Inflammatory macrophage (primary cell): ENCODE measurements at places on chromosomes 7 and 10.
A peak's percentile ranks its signal among the peaks of the same experiment; 100 is the strongest.

DNA sequence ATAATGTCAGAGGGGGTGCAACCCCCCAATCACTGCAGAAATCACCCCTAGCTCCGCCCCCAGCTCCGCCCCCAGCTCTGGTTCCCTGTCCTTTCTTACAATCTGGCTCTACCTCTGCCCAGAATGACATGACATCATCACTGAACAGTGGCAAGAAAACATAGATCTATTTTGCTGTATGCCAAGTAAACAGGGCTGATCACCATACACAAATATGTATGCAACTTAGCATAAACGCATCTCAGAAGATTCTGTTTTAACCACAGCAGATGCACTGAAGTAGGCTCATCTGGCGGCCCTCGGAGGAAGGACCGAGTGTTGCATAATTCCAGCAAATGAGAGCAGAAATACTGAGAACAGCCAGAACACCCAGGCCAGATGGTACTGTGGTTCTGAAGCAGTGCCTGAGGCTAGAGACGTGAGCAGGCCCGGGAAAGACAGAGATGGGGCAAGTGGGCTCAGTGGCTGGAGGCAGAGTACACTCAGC is 293.3 kb upstream of the KLF14 start:
- DNase-seq = no peak

GRCh38 chr7:70764701-70765208 is 367.2 kb upstream of the GALNT17 start:
- no peak for DNase-seq

GRCh38 chr7:8303904-8304528 is 42.0 kb upstream of the ICA1 start:
- no peak for DNase-seq

DNA sequence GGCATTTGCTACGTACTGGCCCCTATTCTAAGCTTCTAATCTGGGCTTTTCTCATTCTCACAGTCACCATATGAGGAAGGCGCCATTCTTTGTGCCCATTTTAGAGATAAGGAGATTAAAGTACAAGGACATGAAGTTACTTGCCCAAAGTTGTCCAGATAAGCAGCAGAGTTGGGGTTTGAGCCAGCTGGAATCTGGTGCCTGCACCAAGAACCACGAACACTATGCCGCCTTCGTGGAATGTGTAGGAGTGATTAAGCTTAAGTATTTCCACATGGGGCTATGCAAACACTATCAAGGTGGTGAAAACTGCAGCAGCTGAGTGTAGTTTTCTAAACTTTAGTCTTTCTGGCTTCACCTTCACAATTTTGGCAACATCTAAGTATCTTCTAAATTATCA is 342.7 kb upstream of the ETV1 start:
- no peak for DNase-seq

GRCh38 chr10:26334932-26335573 is 103.1 kb upstream of the APBB1IP start:
- peak; percentile 77 for DNase-seq

- DNase-seq = peak; percentile 68
Measured at GRCh38 chr10:79411546-79412495, 33.6 kb downstream of the ZCCHC24 start.

DNA sequence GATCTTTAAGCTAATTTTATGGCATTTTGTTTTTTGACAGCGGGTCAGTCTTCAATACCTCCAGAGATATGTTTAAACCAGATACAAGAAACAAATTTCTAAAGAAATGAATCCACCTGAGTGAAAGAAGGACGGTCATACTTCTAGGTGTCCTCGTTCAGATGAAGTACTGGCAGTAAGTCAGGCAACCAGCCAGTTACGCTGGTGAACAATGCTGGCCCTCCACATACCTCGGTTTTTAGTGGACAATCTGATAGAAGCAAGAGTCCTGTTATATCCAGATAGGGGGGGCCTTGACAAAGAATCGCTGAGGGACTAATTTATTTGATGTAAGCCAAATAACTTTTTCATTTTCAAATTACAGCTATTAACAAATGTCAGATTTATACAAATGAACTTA is 266.4 kb upstream of the KLF14 start:
- DNase-seq = no peak

DNA sequence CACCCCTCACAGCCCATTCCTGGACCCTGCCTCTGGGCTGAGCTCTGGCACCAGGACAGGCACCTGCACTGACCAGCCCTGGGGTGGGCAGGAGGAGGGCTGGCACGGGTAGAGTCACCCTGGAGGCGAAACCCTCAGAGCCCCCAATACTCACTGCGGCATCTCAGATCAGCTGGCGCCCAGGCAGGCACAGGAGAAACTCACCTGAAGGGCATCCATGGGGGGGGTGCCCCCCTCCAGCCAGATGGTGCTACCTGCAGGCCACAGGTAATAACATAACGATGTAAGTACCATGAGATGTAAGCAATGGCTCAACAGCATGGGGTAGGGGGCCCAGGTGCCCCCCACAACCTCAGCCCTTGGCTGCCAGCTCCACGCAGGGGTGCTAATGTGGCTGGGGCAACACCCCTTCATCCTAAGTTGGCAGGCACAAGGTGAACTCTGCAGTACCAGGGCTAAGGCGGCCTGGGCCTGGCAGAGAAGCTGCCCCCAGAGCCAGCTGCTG is 12.1 kb upstream of the PYROXD2 start:
- DNase-seq = no peak

DNA sequence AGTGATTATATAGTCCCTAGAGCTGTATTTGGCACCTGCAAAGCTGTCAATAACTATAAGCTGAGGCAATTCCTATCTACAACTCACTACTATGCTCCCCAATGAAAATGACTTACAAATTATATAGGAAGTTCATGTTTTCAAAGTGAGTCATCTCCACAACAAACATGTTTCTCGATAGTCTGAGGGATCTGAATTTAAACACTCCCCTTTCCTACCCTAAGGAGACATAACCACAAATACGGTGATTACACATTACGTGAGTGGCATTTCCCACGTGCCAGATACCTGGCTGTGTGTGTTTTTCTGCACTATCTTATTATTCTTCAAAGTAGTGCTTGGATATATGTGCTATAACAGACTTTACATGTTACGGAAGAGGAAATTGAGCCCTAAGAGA is 122.5 kb upstream of the C1QL3 start:
- no peak for DNase-seq

- DNase-seq = no peak
Measured at GRCh38 chr7:138519061-138519798, 59.2 kb downstream of the TRIM24 start.

GRCh38 chr10:111211706-111212105 is 134.9 kb downstream of the ADRA2A start:
- DNase-seq = no peak

GRCh38 chr10:93309062-93309461 is 173.1 kb downstream of the MYOF start:
- no peak for DNase-seq

- no peak for DNase-seq
Measured at GRCh38 chr7:155457544-155458110, 302 bp upstream of the EN2 start.

- DNase-seq = no peak
Measured at GRCh38 chr7:70707823-70708243, 424.1 kb upstream of the GALNT17 start.

DNA sequence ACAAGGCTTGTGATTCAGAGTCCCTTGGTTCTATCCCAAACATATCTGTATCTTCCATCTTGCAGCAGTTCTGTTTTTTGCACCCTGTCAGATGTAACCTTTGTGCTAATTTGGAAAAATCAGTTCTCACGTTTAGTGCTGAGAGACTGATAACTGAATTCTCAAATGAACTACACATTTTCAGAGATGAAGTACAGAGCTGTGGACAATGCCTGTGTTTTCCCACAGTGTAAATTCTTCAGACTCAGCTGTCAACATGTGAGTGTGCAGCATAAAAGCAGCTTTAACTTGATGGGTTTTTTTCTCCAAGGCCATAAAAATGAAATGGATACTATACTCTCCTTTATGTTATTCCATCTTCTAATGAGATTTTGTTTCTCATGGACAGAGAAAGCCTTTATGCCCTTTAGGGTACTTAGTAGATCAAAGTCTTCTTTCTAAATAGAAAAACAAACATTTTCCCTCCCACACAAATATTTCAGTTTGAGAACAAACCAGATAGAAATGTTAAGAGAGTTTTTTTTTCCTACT is 150.9 kb downstream of the SEMA3A start:
- no peak for DNase-seq

- DNase-seq = no peak
Measured at GRCh38 chr10:63094405-63094804, 38.7 kb upstream of the NRBF2 start.

GRCh38 chr10:86668297-86669165 is at the start of gene LDB3:
LDB3 (plus strand) TSS chr10:86668511; CDS start chr10:86668692, 181 bp downstream.
- DNase-seq = no peak

DNA sequence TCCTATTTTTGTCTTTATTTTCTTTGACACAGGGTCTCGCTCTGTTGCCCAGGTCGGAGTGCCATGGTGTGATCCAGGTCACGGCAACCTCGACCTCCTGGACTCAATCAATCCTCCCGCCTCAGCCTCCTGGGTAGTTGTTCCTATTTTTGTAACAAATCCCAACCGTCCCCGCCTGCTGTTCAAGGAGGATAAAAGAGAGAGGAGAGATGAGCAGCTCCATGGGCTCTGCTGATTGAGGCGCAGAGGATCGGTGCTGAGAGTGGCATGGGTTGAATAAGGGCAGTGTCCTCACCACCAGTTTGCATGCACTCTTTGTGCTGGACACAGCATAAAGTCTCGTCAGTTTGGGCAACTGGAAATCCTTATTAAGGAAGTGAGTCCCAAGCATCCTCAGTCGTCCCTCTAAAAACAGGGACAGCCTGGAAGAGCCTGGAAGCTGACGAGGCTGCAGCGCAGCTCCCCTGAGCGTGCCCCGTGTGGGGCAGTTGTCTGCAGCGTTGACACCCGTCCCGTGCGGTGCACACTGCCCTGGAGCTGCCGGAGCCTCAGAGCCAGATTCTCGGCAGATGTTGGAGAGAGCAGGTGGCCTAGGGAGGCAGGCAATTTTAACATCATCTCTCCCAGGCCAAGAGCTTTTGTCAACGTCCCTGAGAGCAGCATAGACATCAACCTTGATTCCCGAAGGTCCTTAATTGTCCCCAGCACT is 404.2 kb upstream of the RNF32 start:
- DNase-seq = no peak

DNA sequence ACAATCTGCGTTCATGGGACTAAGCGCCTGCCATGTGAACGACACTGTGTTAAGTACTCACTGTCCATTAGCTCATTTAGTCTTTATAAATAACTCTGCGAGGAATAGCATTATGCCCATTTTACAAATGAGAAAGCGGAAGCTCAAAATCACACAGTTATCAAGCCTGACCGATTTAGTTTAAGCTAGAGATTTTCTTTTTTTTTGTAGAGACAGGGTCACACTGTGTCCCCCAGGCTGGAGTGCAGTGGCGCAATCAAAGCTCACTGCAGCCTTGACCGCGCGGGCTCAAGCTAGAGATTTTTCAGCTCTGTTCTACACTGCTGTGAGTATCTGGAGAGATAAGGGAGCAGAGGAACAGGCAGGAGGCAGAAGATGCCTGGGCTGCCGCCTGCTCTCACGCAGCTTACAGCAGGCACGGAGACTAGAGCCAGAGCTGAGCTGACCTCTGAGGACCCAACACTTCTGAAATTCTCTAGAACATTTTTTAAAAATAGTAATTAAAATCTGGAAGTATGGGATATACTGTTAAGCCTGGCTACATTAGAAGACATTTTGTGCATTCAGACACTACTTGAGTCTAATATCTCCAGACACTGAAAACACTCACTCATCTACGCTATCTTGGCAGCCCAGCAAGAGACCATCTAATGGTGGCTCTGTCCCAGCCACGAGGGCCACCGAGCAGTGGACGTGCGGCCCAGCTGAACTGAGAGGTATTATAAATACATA is 38.7 kb downstream of the GNA12 start:
- DNase-seq = no peak

GRCh38 chr7:50352282-50352681 is 47.8 kb downstream of the IKZF1 start:
- peak; percentile 40 for DNase-seq

DNA sequence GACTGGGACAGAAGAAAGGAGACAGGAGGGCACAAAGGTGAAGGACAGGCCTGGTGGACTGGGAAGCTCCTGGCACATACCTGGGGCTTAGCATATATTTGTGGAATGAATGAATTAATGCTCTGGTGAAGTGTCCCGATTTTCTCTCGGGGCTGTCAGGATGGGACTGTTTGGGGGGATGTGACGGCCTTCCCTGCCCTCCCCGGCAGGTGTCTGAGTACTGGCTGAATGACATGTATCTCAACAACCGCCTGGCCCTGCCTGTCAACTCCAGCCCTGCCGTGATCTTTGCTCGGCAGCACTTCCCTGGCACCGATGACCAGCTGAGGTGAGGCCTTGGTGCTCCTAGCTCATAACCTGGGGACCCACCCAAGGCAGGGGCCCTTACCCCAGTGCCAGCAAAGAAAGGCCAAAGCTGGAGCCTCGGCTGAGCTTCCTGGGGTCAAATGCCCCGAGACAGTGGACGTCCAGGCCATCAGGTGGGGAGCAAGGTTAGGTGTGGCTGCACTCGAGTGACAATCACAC is 6.5 kb downstream of the CHAT start:
- DNase-seq = no peak

DNA sequence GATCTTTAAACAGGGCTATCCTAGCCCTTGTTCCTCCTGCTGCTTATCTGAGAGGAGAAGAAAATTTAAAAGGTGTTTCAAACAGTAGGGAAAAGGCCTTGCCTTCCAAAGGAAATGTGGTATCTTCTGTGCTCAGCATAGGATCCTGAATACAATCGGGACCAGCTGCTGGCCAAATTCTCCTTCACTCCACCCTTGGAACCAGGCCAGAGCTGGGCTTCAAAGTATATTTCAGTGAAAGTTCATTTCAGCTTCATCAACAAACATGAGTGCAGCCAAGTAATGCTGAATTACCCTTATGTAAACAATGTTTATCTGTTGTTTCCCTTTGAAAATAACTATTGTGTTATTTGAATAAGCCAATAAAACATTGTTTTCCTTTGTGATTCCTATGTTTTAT is 146.5 kb upstream of the MEOX2 start:
- DNase-seq = no peak

DNA sequence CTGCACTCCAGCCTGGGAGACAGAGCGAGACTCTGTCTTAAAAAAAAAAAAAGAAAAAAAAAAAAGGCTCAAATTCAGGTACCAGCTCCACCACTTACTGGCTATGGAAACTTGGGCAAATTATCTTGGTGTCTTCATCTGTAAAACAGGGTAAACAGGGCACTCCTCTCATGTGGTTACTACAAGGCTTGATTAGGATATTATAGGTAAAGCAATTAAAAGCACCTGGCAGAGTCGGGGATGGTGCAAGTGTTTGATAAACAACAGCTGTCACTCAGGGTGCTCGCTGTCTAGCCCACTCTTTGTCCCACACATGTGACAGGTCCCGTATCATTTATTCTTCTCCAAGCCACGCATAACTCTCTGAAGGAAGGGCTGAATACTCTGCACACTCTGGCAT is 96.9 kb downstream of the SORBS1 start:
- no peak for DNase-seq
